ENCODE measurements at places on chromosomes 7 and 10. TPM values are rescaled to one million over a fixed set of nuclear protein-coding genes. Genes with fewer than 3 reads are reported as not detected.
A peak's percentile ranks its signal among the peaks of the same experiment; 100 is the strongest.

The VWA2 gene
- total RNA-seq: not detected

The KCNMA1 gene
- not detected for total RNA-seq

The LEP gene
- total RNA-seq: not detected

The BLNK gene
- total RNA-seq: not detected

- no peak for DNase-seq
Observed at GRCh38 chr7:149621776-149622175, 124.2 kb upstream of the ZNF746 start.

DNA sequence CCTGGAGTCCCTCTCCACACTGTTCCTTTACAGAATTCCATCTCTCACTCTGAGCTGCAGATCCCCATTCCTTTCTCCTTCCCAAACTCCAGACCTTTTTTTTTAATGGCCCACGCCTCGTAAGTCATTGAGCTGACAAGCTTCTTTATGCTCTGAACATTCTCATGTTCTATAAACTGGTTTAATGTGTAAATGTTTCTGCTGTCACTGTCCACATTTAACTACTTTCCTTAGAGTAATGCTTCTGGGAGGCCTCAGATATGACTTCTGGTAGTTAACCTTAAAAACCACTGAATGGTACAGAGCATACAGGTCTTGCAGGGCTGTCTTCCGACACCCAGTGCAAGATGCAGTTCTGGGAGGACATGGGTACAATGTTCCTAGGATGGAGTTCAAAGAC, 71.1 kb upstream of the CAMK2B start:
- DNase-seq: no peak

DNA sequence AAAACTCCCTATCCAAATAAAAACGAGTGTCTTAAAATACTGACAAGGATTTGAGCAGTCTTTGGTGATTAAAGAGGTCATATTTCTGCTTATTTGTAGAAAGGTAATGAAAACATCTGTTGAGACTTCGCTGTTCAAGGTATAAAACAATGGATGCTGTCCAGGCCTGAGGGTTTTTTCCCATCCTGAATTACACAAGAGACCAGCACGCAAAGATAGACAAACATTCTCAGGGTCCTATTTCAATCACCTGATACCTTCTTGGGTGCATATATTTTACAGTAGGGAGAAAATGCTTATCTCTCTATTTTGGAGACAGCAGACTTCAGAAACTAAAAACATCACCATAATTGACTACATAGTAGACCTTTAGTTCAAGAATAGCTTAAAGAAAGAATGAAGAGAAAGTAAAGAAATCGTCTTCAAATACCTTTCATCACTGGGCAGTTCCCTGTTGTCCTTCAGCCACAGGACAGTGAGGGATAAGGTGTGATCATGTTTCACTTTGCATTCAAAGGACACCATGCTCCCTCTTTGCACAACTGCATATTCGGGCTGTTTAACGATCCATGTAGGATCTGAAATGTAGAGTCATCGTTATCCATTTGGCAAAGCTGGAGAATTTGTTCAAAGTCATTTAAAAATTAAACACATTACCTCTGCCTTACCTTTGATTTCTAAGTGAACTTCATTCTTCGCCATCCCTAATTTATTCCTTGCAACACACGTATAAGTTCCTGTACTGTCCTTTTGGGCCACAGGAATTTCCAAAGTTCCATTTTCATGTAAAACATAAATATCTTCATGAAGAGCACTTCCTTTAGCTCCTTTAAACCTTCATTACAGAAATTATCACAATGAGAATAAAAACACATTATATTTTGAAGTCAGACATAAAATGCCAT, 63.7 kb upstream of the LAMB4 start:
- no peak for DNase-seq

- DNase-seq: no peak
Observed at GRCh38 chr10:121611393-121612159, 13.3 kb upstream of the FGFR2 start.

GRCh38 chr7:155961241-155962190, 149.3 kb upstream of the SHH start:
- no peak for DNase-seq

GRCh38 chr7:22726345-22726906, 574 bp upstream of the IL6 start:
- peak; percentile 90 for DNase-seq

- no peak for DNase-seq
Observed at GRCh38 chr10:4102802-4103344, 317.9 kb upstream of the KLF6 start.

GRCh38 chr7:138127996-138128395, 51.7 kb downstream of the AKR1D1 start:
- DNase-seq: no peak

DNA sequence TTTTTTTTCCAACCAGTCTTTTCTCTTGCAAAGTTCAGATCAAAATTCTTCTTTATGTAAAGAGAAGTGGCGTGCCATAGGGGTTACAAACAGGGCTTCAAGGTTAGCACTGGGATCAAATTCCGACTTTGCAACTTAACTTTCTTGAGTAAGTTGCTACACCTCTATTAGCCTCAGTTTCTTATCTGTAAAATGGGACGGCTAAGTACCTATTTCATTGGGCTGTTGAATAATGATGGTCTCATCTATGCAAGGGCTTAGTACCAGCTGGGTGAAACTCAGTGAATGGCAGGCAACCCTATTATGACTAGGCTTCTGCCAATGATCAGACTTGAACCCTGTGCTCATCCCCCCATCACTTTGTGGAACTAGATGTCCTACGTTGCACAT, 33.9 kb downstream of the ITPRIP start:
- no peak for DNase-seq

- no peak for DNase-seq
Observed at GRCh38 chr10:80265740-80266512, 23.5 kb downstream of the MAT1A start.

DNA sequence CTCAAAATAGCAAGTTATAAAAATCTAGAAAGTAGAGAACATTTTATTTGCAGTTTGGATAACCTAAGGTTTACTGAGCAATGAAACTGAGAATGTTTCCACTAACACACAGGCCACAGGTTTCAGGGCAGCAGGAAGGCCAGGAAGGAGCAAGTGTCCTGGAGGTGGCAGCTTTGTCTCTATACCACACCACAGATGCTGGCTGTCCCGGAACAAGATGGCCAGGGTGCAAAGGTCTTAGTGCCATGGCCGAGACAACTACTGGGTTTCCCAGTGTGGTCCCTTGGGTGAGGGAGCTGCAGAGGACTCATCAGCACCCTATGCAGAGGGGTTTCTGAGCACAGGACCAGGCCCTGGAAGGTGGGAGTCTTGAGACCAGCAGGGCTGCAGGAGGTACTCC, 92.0 kb downstream of the CTBP2 start:
- no peak for DNase-seq

- no peak for DNase-seq
Observed at GRCh38 chr7:140463111-140463510, 16.2 kb downstream of the MKRN1 start.

DNA sequence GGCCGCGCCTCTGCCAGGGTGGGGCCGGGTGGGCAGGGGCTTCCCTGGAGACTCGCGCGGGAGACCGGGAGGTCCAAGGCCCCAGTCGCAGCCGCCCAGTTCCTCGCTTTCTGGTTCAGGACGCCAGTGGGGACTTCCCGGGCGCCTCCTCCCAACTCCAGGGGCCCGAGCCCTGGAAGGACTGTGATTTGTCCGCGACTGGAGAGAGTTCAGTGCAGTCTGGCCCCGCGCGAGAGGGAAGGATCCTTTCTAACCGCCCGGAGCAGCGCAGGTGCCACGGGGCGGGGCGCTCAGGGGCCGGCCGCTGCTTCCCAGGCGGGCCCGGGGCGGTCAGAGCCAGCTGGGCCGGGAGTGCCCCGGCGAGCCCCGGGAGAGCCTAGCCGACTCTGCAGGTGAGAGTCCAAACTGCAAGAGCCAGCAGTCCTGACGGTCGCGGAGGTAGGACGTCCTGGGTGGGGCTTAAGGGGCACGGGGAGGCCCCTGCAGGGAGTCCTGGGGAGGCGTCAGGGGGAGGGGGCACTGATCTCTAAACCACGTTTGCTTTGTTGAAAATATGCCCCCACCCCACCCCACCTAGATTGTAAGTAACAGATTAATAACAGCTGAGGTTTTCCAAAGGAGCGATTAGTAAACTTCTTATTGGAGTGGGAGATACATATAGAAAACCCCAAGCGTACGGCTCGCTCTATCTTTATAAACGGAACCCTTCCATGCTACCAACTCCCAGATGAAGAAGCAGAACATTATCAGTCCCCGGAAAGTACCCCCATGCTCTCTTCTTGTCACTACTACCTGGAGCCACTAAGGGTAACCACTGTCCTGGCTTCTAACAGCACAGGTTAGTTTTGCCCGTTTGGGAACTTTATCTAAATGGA, 8.2 kb downstream of the NKX2-3 start:
- no peak for DNase-seq

DNA sequence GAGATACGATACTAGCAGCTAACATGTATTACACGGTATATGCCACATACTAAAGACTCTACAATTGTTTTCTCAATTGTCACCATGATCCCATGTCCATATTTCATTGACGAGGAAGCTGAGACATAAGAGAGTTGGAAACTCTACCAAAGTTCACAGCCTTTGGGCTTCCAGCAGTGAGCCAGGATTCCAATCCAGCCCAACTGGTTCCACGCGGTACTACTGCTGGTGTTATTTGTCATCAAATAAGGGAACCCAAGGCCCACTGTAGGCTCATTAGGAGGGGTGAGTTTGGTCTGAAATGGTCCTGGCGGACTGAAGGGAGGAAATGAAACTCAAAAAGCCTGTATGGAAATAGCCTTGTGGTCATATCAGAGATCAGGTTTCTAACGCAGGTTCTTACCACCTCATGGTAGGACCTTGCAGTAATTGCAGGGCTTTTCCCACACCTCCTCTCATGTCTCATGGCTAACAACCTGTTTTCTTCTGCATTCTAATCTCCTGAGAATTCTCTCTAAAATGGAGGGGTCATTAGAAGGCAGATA, 814.6 kb downstream of the LRMDA start:
- no peak for DNase-seq

- DNase-seq: no peak
Observed at GRCh38 chr7:92158660-92159575, 20.0 kb downstream of the LRRD1 start.
